Spinal cord (tissue), 10 donors: ENCODE measurements at places on chromosomes 12 and 14. TPM values are rescaled to one million over a fixed set of nuclear protein-coding genes. Genes with fewer than 3 reads are reported as not detected.

GZMB gene
- 0.69 TPM for total RNA-seq

DNA sequence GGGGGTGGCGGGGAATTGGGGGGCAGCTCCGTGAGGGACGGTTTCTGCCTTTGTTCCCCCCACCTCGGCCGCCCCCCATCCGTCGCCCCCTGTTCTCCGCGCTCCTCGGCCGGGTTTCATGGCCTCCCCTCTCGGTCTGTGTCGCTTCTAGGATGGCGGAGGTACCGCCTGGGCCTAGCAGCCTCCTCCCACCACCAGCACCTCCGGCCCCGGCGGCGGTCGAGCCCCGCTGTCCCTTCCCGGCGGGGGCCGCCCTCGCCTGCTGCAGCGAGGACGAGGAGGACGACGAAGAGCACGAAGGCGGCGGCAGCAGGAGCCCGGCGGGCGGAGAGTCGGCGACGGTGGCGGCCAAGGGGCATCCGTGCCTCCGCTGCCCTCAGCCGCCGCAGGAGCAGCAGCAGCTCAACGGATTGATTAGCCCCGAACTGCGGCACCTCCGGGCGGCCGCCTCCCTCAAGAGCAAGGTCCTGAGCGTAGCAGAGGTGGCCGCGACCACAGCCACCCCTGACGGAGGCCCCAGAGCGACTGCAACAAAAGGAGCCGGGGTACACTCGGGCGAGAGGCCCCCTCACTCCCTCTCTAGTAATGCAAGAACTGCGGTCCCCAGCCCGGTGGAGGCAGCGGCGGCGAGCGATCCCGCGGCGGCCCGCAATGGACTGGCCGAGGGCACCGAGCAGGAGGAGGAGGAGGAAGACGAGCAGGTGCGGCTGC lies 575 bp downstream of the NAA30 start:
- H3K27ac ChIP-seq = peak overlapping the region; percentile 78
- DNase-seq = peak; percentile 62
- H3K4me1 ChIP-seq = peaks cover 5% of the 10 kb centered on the region

GRCh38 chr12:24948420-24948756 lies 513 bp downstream of the BCAT1 start:
- DNase-seq = no peak
- H3K36me3 ChIP-seq = no peaks in the 10 kb centered on the region
- peaks cover 15% of the 10 kb centered on the region for H3K27me3 ChIP-seq
- H3K4me1 ChIP-seq = peaks cover 9% of the 10 kb centered on the region
- H3K4me3 ChIP-seq = peak overlapping the region; percentile 74

TEDC1 gene
- total RNA-seq = 12.5 TPM

- no peaks in the 10 kb centered on the region for H3K27me3 ChIP-seq
- DNase-seq = no peak
- H3K4me1 ChIP-seq = peaks cover 4% of the 10 kb centered on the region
- H3K27ac ChIP-seq = no peak overlapping the region
Measured at GRCh38 chr14:38202444-38203191, 5.1 kb upstream of the SSTR1 start.

KRT74 gene
- total RNA-seq = 0.10 TPM

TMED10 gene
- 255 TPM for total RNA-seq

DNA sequence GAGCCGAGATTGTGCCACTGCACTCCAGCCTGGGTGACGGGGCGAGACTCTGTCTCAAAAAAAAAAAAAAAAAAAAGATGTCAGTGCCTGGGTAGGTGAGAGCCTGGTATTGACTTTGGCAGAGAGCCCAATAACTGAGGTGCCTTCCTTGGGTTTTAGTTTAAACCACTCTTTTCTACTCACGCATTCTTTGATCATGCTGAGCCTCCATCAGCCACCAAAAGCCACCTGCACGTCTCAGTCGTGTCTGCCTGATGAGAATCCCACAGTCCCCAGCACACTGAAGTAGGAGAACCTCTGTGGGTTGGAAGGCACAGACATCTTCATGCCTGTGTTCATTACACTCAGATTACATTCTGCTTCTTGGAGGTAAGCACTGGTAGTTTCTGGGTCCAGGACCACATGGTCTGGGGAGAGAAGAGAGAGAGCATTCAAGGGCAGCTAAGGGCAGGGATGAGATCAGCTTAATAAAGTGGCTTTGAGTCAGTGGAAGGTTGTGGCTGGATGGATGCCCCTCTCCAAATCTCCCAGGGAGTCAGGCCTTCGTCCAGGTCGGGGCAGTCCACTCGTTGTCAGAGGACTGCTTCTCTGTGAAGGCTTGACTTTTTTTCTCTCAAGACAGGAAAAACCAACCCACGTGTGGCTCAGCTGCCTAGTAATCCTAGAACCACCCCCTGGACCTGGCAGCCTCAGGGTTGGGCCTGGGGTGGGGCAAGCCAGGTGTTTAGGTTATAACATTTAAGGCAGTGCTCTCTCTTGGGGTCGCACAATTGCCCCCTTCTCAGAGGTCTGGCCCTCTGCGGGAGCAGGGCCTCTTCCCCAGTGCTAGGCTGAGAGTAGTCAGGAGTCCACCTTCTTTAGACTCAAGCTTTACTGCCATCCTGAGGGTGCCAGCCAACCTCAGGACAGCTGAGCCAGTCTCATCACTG lies 32.6 kb upstream of the MAX start:
- H3K27ac ChIP-seq = no peak overlapping the region
- H3K27me3 ChIP-seq = no peaks in the 10 kb centered on the region
- DNase-seq = no peak
- H3K36me3 ChIP-seq = no peaks in the 10 kb centered on the region

DNA sequence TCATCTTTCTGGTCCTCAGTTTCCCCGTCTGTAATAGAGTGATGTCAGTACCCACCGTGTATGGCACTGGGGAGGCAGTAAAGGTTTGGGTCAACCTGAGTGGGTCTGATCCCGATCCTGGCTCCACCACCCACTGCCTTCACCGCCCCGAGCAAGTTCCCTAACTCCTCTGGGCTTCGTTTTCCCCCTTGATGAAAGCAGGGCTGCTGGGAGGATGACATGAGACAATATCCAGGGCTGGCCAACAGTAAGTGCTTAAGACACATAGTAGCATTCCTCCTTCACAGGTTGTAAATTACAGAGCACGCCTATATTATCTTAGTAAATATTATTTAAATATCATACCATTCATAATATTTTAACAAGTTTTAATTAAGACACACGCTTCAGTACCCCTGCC lies 595 bp downstream of the PLEK2 start:
- H3K27ac ChIP-seq = no peak overlapping the region
- no peak for DNase-seq
- no peak overlapping the region for H3K4me3 ChIP-seq

- H3K27me3 ChIP-seq = no peaks in the 10 kb centered on the region
- no peaks in the 10 kb centered on the region for H3K4me1 ChIP-seq
- H3K4me3 ChIP-seq = no peak overlapping the region
- DNase-seq = no peak
- H3K27ac ChIP-seq = no peak overlapping the region
Measured at GRCh38 chr12:10385166-10385613, 4.7 kb downstream of the KLRK1 start.

DNA sequence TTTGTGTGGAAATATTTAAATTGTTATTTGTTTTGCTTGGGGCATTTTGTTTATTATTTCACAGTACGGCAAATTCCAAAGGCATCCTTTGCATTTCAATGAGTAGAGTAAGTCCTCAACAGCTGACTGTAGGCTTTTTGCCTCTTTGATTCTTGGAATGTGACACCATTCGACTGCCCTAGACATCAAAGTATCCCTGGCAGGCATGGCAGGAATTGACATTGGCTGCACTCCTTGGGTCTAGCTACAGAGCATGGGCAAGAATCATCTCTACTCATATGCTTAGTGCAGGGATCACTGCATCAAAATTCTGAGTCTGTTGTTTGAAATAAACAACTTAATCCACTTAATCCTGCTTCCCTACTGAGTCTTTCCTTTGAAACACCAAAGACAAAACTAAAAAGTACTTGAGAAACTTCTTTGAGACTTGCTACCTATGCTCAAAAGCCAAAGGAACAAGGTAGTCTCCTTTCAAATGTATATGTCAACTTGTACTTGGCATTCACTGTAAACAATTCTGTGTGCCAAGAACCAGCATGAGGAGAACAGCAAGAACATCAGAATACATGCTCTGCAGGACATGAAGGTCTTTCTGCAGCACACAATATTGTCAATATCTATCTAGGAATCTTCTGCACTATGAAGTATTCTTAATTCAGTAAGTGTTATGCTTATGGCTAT lies 1569.0 kb upstream of the FLRT2 start:
- no peak overlapping the region for H3K4me3 ChIP-seq
- no peaks in the 10 kb centered on the region for H3K36me3 ChIP-seq
- H3K27ac ChIP-seq = no peak overlapping the region
- H3K27me3 ChIP-seq = no peaks in the 10 kb centered on the region
- no peak for DNase-seq

DNA sequence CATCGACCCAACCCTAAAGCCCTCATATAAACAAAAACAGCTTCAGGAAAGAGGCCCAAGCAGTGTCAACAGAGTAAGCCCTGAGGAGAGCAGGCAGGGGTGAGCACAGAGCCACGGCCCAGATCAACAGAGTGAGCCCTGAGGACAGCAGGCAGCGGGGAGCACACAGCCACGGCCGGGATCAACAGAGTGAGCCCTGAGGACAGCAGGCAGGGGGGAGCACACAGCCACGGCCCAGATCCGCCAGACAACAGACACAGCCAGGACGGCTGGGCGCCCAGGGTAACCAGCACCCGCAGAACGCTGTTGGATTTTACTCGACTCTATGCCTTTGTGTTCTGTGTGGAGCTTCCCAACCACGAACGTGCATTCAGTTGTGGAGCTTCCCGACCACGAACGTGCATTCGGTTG lies 15.0 kb downstream of the CCDC85C start:
- H3K27ac ChIP-seq = no peak overlapping the region
- H3K4me3 ChIP-seq = no peak overlapping the region
- peaks cover 68% of the 10 kb centered on the region for H3K4me1 ChIP-seq
- peaks cover 14% of the 10 kb centered on the region for H3K36me3 ChIP-seq
- H3K27me3 ChIP-seq = no peaks in the 10 kb centered on the region

LIN7A gene
- total RNA-seq = 41.3 TPM

DNA sequence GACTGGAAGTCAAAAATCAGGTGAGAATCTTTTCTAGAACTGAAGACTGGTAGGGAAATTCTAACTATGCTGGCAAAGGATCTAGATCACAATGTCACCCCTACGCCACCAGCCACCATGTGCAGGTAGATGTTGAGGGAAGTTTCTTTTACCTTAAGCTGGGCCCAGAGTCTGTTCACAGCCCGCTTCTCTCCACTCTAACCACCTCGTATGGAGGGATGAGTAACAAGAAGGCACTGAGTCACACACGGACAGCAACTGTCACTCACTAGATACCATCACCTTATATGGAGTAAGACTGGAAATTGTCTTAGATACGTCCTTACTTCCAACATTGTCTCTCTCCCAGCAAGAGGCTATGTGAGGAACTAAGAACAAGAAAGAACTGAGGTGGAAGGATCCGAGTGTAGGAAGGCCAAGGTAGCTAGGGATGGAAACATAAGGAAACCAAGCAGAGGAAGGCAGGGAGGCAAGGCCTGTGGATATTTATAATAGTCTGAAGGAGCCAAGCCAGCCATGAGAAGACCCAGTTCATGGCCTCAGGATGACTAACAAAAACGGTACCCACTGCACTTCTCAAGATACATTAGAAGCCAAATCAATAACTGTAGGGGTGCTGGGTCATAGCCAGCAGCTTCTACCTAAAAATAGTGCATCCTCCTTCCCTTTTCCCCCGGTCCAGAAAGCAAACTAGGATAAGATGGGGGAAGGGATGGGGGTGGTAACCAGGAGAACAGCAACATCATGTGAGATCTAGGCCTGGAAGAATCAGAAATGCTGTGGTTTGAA lies 15.5 kb downstream of the REM2 start:
- H3K36me3 ChIP-seq = peaks cover 30% of the 10 kb centered on the region
- peaks cover 2% of the 10 kb centered on the region for H3K4me1 ChIP-seq
- H3K27me3 ChIP-seq = no peaks in the 10 kb centered on the region
- no peak for DNase-seq
- no peak overlapping the region for H3K27ac ChIP-seq
- no peak overlapping the region for H3K4me3 ChIP-seq

MGAT4C gene
- total RNA-seq = 28.8 TPM

DACT1 gene
- 42.6 TPM for total RNA-seq

DNA sequence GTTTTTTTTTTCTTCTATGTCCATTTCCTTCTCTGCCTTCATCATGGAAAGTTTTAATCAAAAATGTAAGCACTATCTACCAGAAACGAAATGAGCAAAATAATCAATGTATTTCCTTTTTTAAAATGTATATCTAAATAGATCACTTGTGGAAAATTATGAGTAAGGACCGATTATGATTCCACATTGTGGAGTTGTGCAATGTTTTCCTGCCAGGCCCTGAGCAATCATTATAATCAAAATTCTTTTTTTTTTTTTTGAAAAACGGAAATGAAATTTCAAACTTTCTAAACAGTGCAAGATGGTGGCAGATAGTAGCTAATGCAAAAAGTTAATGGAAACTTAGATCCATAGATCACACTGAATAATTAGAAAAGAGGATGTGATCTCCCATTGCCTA lies 1074.6 kb upstream of the TMEM132C start:
- no peak overlapping the region for H3K27ac ChIP-seq
- H3K4me3 ChIP-seq = no peak overlapping the region
- no peak for DNase-seq
- H3K36me3 ChIP-seq = no peaks in the 10 kb centered on the region
- H3K4me1 ChIP-seq = no peaks in the 10 kb centered on the region
- no peaks in the 10 kb centered on the region for H3K27me3 ChIP-seq

DNA sequence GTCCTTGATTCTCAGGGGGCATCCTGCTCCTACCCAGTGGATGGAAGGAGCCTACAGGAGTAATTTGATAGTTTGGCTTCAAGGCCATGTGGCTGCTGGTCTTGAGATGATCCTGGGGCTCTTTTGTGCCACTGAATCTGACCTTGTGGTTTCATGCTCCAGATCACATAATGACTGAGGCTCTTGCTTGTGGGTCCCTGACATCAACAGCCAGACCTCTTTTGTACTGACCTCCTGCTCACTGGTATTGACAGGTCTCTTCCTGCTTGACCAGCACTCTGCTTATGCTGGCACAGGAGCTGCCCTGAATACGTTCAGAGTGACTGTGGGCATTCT lies 23.2 kb upstream of the JPH4 start:
- no peaks in the 10 kb centered on the region for H3K27me3 ChIP-seq
- H3K36me3 ChIP-seq = no peaks in the 10 kb centered on the region
- H3K4me3 ChIP-seq = no peak overlapping the region
- H3K4me1 ChIP-seq = no peaks in the 10 kb centered on the region
- no peak overlapping the region for H3K27ac ChIP-seq
- no peak for DNase-seq

KIF26A gene
- 15.5 TPM for total RNA-seq

DNA sequence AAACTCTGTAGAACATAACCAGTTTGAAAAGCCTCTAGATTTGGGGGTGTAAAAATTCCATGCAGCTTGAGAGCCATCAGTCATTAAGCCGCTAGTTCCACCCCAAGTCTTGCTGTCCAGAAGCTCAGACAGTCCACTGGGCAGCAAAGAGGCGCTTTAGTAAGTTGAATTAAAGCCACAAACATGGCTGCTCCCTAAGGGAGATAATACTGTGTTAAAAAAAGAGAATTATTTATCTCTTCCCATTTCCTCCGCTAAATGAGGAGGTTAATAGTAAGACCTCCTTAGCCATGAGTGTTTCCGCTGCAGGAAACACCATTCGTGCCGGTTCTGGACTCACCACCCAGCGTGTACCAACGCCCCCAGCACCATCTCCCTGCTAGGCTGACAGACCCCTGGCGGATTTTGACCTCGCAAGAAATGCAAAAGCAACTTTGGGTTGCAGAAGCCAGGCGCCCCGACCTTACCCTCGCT lies 536 bp downstream of the TM7SF3 start:
- H3K36me3 ChIP-seq = no peaks in the 10 kb centered on the region
- peaks cover 8% of the 10 kb centered on the region for H3K4me1 ChIP-seq
- peak overlapping the region; percentile 82 for H3K27ac ChIP-seq
- no peaks in the 10 kb centered on the region for H3K27me3 ChIP-seq
- DNase-seq = no peak

GRCh38 chr12:4112290-4112689 lies 161.3 kb upstream of the CCND2 start:
- no peak overlapping the region for H3K4me3 ChIP-seq
- H3K4me1 ChIP-seq = peaks cover 8% of the 10 kb centered on the region
- no peak for DNase-seq
- H3K27ac ChIP-seq = no peak overlapping the region
